ENCODE measurements at places on chromosomes 7 and 10. TPM values are rescaled to one million over a fixed set of nuclear protein-coding genes. Genes with fewer than 3 reads are reported as not detected.
A peak's percentile ranks its signal among the peaks of the same experiment; 100 is the strongest.

GRCh38 chr7:86947929-86948328, 111.5 kb downstream of the ELAPOR2 start:
- DNase-seq = no peak

DNA sequence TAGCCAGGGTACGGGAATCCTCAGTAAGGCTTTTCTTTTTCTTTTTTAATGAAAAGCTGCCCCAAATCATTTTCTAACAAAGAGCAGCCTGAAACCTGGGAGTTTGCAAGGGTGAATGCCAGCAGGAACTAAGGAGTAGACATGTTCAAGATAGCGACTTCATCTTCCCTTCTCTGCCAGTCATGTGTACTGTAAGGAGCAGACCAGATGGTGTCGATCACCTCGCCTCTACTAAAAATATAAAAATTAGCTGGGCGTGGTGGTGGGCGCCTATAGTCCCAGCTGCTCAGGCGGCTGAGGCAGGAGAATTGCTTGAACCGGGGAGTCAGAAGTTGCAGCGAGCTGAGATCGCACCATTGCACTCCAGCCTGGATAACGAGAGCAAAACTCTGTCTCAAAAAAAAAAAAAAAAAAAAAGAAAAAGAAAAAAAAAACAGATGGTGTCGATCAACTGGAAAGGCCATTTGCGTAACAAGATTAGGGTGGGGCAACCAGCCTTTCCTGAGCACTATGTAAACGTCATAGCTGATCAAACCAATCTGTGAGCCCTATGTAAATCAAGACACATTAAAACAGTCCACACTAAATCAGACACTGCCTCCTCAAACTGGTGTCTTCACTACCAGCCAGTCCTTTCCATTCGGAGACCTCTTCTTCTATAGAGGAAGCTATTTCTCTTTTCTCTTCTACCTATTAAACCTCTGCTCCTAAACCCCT, 33.8 kb downstream of the NOLC1 start:
- peak; percentile 64 for DNase-seq

DNA sequence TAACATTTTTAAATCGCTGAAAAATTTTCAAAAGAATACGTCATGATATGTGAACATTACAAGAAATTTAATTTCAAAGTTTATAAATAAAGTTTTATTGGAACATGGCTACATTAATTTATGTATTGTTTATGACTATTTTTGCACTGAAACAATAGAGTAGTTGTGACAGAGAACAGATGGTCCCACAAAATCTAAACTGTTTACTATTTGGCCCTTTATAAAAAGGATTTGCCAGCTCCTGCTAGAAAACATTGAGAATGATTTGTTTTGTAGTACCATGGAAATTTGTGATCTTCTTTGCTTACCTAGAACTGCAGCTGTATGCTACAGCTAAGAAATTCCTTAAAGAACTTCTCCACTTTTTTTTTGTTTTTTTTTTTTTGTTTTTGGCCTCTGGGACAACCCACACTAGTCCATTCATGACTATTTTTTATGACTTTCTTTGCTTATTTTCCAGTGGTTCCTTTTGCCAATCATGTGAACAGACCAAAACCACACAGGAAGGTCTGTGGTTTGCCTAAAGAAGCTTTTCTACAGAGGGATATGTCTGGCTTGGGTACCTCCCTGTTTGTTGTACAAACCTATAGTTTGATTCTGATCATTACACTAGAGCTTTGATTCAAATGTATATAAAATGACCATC, 55.7 kb downstream of the ST7 start:
- DNase-seq = peak; percentile 87

- DNase-seq = peak; percentile 45
Measured at GRCh38 chr7:36346260-36346831, 43.3 kb upstream of the ANLN start.

GRCh38 chr7:156152390-156152789, 340.1 kb upstream of the SHH start:
- no peak for DNase-seq

GRCh38 chr10:7121154-7121797, 289.6 kb downstream of the SFMBT2 start:
- DNase-seq = peak; percentile 33

- peak; percentile 79 for DNase-seq
Measured at GRCh38 chr7:83936056-83936708, 258.4 kb downstream of the SEMA3A start.

DNA sequence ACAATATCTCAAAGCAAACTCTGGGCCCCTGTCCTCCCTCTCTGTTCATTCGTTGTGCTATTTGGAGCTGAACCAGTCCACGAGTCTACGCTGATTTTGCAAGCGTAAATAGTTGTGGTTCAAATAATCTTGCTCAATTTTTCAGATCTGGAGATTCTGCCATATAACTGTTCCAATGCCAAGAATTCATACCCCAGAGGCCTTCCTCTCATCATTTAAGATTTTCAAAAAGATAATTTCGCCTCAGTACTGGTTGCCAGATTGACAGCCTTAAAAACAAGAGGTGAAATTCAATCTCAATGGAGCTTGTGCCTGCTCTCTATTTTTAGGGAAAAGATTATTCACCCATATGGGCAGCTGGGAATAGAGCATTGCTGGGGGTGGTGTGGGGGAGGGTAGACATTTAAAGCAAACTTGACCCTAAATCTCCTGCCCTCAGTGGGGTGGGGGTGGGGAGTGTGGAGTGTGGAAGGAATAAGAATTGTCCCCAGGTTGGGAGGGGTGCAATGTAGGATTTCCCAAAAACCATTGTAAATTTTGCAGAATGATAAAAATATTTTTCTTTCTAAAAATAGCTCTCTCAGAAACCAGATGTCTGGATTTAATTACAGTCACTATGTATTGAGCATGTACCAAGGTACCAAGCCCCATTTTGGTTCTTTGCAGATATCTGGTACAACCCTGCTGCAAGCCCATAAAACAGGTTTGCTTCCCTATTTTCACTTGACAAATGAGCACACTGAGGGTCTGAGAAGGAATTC, 104.7 kb upstream of the EEPD1 start:
- peak; percentile 94 for DNase-seq

Gene ZEB1
- 89.8 TPM for total RNA-seq

Gene TUBAL3
- not detected for total RNA-seq

Gene LOXL4
- 68.3 TPM for total RNA-seq
